ENCODE measurements at places on chromosomes 11 and 22.

DNA sequence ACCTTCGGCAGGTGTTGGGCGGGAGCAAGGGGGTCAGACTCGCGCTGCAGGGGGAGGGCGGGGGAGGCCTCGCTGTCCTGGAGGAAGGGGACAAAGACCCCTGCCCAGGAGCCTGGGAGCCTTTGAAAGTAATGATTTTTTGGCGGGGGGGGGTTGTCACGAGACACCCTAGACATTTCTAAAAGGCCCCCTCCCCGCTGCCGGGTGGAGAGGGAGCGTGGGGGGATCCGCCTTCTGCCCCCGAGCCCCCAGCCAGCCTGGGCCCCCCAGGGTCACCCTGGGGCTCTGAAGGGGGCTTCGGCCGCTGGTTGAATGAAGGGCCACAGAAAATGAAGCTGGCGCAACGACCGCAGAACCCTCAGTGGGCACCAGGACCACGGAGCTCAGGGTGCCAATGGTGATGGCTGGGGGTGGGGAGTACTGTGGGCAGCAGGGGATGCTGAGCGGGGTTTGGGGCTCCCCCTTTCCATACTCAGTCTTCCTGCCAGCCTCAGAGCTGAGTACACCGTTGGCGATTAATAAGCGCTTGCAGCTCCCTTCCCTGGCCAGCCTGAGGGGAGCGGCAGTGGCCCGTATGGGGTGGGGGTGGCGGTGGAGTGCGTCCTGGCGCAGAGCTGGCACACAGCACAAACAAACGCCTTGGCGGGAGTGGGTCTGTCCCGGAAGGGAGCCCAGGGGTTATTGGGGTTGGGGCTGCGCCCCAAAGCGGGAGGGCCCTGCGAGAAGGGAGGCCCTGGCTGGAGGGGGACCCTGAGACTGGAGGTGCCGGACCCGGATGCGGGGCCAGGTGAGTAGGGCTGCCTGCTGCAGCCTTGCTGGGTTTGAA lies 1.2 kb upstream of the DUSP8 start:
- DNase-seq = peak; percentile 53

DNA sequence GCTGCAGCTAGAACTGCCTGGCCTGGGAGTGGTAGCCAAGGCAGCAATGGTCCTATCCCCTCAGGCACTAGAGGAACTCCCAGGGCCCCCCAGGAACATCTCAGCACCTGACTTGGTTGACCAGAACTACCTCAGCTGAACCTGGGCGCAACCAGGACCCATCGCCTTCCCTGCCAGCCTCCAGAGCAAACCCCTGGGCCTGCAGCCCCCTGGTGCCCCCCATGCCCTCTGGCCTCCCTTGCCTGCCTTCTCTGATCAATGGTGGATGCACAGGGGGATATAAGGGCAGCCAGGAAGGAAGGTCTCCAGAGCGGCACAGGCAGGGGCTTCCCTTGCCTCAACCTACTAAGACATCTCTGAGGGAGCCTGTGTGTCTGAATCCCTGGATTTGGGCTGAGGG lies 13.5 kb downstream of the MS4A10 start:
- no peak for DNase-seq

GRCh38 chr22:41532908-41533825 lies 11.1 kb downstream of the POLR3H start:
- DNase-seq = peak; percentile 84

DNA sequence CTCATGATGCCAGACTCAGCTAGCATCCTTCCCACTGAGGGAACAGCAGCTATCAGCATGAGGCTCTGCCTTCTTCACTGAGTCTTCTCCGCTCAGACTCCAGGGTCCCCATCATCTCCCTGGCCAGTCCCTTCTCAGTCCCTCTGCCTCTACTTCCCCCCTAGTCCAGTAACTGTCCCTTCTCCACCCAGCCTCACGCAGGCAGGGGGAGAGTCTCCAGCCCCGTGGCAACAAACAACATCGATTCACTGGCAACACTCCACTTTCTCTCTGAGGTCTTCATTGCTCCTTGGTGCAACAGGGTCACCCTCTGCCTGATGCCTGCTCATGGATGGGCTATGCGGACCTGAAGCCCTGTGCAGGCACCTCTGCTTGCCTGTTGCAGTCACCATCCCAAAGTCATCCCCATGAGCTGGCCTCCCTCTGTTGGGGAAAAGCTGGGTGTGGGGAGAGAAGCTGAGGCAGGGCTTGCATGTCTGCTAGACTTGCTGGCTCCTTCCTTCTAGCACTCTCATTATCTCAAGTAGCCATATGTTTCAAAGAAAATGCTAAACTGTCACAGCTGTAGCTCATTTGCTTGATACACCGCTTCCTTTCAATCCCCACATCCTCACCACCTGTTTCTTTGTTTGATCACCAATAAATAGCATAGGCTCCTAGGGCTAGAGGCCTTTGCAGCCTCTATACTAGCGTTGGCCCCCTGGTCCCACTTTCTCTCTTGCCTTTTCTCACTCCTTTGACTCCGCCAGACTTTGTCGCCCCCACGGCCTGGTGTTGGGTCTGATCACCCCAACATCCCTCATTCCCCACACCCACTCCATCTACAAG lies 4.3 kb upstream of the BCR start:
- DNase-seq = no peak

DNA sequence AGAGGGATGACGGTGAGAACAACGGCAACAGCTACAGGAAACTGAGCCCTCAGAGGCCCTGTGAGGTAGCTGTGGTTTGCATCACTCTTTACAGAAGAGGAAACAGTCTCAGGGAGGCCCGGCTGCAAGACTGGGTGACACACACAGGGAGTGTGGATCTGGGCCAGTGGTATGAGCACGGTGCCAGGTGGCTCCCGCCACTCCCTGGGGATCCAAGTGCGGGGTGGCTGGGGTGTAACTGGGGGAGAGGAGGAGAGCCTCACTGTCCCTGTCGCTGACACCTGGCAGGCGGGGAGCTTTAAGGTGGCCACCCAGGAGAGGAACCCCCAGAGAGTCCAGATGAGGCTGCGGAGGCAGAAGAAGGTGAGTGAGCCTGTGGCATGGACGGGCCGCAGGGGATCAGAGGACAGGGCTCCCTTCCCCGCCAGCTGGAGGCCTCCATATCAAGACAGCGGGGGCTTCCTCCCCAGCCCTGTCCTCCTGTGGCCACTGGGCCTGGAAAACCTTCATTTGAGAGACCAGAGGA lies 5.6 kb downstream of the RGL4 start:
- DNase-seq = peak; percentile 82

DNA sequence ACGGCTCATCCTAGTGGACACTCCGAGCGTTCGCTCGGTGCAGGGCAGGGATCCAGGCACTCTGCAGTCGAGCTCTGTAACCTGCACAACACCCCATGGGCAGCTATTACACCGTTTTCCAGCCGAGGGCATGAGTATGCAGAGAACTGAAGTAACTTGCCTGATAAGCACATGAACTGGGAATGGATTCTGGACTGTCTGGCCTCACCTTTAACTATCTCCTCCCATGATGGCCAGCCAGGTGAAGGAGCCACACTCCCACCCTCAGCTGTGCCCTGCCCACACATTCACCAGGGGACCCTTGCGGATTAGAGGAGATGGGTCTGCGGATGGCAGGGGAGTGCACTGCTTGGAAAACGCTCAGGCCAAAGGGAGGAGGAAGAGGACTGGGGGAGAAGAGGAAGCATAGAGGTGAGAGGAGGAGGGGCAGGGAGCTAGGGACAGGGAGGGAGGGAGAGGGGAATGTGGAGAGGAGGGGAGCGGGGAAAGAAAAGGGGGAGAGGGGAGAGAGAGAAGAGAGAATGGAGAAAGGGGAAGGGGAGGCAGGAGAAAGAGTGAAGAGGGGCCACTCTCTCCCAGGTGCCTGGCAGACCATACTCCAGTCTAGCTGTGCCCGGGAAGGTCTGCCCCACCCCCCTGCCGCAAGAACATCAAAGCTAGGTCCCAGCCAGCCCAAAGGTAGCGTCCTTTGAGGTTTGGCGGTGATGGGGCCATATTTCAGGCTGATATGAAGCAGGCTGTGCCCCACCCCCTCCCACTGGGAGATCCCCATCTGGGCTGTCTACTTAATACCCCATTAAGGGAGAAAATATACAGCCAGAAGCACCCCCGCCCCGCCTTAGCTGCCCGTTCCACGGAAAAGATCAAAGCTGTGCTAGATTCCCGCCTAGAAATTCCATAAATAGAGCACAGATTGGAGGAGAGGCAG lies 33.2 kb upstream of the TCF20 start:
- DNase-seq = no peak

DNA sequence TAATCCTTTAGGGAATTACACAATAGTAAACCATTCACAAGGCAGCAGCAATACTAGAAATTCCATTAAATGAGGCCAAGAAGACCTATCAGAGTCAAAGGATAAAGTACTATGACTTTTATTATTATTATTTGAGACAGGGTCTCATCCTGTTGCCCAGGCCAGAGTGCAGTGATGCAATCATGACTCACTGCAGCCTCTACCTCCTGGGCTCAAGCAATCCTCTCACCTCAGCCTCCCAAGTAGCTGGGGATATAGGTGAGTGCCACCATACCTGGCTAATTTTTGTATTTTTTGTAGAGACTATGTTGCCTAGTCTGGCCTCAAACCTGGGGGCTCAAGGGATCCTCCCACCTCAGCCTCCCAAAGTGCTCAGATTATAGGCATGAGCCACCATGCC lies 51.8 kb downstream of the TTC28 start:
- DNase-seq = no peak

GRCh38 chr22:46319319-46319718 lies 16.2 kb upstream of the TRMU start:
- DNase-seq = no peak

GRCh38 chr22:44455963-44456358 lies 42.1 kb downstream of the RTL6 start:
- peak; percentile 23 for DNase-seq

DNA sequence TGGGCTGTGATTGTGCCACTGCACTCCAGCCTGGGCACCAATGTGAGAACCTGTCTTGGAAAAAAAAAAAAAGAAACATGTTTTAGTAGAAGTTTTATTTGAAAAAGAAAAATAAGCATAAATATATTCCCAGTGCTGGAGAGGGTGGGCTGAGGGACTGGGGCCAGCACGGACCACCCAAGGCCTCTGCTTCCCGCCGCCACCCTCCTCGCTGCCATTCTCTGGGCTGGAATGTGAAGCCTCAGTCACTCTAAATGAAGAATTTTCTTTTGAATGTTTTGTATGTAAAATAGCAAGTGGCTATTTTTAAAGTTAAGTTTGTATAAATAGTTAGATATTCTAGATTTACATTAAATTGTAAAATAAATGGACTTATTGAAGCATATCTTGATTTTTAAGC lies 5.1 kb upstream of the TRMU start:
- no peak for DNase-seq

- no peak for DNase-seq
These were observed 31.9 kb downstream of the GDPD4 start for GRCh38 chr11:77269484-77270123.

GRCh38 chr11:17513853-17514252 lies 30.4 kb downstream of the USH1C start:
- no peak for DNase-seq

All from activated T-cell treated with anti-CD3 and anti-CD28 coated beads, Interleukin-2, amount 50 U/mL, for 48 hours (primary cell).